AG04450 (cell line): ENCODE measurements at places on chromosomes 12 and 14. TPM values are rescaled to one million over a fixed set of nuclear protein-coding genes. Genes with fewer than 3 reads are reported as not detected.

GRCh38 chr14:102736956-102737355 lies 40.3 kb upstream of the TRAF3 start:
- DNase-seq, result no peak

DNA sequence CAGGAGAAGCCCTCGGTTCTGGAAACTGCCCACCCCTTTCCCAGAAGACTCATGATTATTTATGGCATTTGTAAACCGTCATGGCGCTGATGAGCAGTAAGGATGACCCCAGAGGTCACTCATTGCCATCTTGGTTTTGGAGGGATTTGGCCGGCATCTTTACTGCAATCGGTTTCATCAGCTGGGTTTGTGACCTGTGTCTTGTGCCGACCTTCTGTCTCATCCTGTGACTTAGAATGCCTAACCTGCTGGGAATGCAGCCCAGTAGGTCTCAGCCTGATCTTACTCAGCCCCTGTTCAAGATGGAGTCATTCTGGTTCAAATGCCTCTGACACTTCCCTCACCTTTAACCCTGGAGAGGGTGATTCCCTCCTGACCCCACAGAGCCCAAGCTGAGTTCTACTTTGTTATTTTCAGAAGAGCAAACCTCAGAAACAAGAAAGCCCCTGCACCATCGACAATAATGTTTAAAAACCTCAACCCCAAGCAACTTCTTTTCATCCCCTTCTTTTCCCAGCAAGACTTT lies 105.5 kb upstream of the SFSWAP start:
- DNase-seq, result no peak

DNA sequence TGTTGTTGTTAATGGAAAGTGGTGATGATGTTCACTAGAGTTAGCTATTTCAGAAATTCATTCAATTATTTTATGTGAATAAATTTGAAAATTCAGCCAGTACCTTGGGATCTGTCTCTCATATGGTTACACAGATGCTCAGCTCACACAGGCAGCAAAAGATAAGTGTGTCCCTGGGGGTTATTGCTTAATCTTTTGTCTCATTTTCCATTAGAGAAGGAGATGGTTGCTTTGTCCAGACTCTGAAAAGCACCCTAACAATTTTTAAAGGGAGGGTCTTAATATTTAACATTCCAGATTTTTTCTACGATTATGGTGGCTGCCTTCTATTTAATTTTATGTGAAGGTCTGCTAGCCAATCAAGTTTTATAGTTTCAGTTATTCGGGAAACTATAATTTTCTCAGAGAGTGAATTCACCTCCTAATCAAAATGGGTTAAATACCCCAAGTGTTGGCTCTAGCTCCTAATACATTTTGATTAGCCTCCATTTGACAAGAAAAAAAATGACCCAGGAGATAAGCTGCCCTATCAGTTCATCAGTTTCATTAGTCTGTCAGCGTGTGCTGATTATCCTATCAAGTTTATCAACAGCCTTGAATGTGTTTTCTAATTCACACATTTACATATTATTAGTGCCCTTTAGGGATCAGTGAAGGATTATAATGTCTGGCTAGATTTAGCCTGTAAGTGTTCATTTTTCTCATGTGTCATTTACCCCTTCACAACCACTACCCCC lies 282.1 kb downstream of the TMTC2 start:
- DNase-seq, result no peak

The KRT78 gene
- polyA plus RNA-seq, result not detected in 2 replicates

GRCh38 chr12:25979059-25979458 lies 20.6 kb downstream of the RASSF8 start:
- DNase-seq, result no peak

- no peak for DNase-seq
Observed at GRCh38 chr12:5868625-5869295, 76.3 kb downstream of the ANO2 start.

DNA sequence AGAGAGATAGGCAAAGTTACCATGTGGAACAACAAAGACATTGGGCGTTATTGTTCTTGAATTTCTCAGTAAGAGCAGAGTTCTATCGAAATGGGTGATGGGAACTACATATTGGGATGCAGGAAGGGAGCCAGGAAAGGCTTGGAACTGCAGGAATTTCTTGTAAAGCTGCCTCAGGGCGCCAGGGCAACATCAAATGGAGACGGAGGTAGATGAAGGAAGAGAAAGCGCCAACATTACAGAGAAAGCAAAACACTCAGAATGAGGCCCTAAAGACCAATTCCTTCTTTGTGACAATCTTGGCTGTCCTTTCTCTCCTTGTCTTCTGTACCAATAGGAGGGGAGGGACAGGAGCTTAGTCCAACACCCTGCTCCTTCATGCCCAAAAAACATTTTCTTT lies 148.4 kb downstream of the RPAP3 start:
- DNase-seq, result no peak

GRCh38 chr12:91276509-91276908 lies 93.9 kb upstream of the DCN start:
- no peak for DNase-seq
